ENCODE measurements at places on chromosomes 16 and 17.

GRCh38 chr16:66972983-66973382 is 11.9 kb downstream of the CES3 start:
- DNase-seq: no peak

DNA sequence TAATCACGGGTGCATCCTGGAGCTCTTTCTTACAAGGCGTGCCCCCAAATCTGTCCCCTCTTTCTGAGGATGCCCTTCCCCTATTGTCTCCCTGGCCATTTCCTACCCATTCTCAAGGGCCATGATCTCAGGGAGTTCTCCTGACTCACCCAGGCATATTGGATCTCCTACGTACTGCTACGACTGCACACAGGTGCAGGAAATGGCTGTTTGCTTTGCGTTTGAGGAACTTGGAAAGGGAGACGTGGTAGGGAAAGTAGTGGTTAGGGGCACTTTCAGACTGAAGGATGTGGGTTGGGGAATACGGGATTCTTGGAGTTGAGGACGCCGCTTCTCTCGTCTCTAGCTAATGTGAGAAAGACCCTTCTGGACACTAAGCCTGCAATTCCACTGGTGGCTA is 18.7 kb upstream of the MEOX1 start:
- DNase-seq: no peak

- DNase-seq: no peak
Measured at GRCh38 chr17:66833201-66833600, 1.7 kb upstream of the CACNG5 start.

GRCh38 chr17:57755480-57756070 is 10.5 kb upstream of the CCDC182 start:
- no peak for DNase-seq

- DNase-seq: no peak
Measured at GRCh38 chr17:51132964-51133319, 12.3 kb upstream of the SPAG9 start.

- peak; percentile 62 for DNase-seq
Measured at GRCh38 chr16:2919511-2920255, 8.0 kb downstream of the FLYWCH1 start.

GRCh38 chr17:48555258-48556228 is 10.6 kb upstream of the HOXB2 start:
- DNase-seq: no peak

- no peak for DNase-seq
Measured at GRCh38 chr16:17229766-17230165, 241.0 kb downstream of the XYLT1 start.

DNA sequence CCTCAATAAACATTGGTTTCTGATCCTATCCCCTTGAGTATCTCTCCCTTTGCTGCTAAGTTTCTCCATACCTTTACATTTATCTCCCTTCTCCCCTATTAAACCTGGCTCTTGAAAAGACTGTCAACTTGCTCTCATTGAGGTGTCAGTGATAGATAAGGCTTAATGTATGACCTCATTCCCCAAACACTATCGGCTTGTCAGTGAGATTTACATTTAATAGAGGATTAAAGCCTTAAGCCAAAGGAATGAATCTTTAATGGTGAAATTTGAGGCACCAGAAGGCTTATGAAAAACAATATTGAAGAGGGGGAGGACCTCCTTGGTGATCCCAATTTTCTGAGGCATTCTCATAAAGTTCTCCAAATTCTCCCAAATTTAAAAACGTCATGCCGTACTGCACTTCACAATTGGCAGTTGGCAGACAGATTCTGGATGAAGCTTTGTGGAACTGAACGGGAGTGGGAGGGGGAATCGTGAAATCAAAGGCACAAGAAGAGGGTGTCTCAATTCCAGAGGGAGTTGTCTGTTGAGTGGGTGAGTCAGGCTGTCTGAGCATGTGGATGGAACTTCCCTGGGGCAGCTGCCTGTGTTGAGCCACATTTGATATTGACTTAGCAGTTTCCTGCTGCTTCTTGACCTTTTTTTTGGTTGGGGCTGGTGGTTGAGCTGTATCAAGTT is 478.8 kb downstream of the NPIPA7 start:
- no peak for DNase-seq

DNA sequence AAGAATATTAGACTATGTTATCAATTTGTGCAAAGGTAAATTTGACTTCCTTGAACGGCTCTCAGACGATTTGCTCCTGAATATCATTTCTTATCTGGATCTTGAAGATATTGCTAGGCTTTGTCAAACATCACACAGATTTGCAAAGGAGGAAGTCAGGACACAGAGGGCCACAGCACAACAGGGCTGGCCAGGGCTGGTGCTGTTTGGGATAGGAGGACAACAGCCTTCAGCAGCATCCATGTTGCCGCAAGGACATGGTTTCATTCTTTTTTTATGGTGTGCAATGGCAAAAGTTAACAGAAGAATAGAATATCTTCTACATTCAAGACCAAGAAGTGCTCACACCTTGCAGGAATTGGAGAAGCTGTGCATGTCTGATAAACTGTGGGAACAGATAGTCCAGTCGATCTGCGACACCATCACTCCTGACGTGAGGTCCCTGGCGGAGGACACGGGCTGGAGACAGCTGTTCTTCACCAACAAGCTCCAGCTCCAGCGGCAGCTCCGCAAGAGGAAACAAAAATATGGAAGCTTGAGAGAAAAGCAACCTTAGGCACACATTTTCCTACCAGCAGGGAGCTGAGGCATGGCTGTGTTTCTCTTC is 59.8 kb downstream of the KPNA2 start:
- DNase-seq: no peak

DNA sequence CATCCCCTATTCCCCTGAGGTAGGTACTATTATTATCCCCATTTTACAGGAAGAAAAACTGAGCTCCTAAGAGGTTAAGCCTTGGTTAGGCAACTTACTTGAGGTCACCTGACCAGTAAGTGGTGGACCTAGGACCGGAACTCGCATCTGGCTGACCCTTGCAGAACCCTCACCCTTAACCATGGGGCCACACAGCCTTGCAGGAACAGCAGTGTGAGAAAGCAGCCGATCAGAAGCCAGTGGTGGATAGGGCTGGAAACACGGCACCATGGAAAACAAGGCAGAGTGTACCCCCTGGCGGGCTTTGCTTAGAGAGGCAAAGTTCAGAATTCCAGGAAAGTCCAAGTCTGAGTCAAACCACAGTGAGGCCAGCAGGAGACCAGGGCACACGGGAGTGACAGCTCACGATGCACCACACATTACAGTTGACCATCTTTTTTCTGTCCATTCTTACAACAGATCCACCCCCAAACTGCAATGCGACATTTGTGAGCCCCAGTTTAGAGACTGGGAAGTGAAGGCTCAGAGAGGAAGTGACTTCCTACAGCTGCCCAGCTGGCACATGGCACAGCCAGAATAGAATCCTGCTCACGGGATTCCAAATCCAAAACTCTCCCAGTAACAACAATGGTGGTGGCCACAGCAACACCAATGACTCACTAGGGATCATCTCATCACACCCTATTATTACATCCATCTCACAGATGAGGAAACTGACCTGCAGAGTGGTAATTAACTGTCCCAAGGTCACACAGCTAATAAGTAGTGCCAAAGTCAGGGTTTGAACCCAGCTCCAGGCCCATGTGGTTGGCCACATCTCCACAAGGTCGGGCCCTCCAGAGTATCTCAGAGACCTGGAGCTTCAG is 20.3 kb downstream of the KIFC3 start:
- no peak for DNase-seq

GRCh38 chr17:49946208-49946607 is 22.8 kb upstream of the DLX4 start:
- DNase-seq: no peak

GRCh38 chr16:591892-592517 is 2.1 kb downstream of the RAB40C start:
- DNase-seq: no peak

- DNase-seq: no peak
Measured at GRCh38 chr17:47192554-47192953, 3.5 kb upstream of the CDC27 start.

GRCh38 chr16:2250652-2251295 is 613 bp downstream of the ECI1 start:
- DNase-seq: peak; percentile 16

GRCh38 chr16:80300876-80301275 is 239.9 kb upstream of the DYNLRB2 start:
- DNase-seq: no peak

DNA sequence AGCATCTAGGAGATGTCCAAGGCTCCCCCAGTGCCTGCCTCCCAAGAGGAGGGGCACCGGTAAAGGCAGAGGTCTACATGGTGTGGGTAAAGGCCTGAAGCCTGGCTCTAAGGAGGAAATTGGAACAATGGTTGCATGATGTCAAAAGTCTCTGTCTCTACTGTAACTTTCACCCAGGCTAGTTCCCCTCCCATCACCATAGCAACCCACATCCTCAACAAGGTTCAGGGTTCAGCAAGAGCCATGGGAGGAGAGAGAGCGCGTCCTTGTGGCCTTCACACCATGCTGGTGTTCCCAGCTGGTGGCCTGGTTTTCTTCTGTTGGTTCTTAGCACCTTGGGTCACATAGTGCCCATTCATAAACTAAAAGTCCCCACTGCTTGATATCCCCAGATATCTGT is 196.7 kb upstream of the CDH5 start:
- no peak for DNase-seq

- DNase-seq: no peak
Measured at GRCh38 chr17:50550661-50551432, 3.9 kb downstream of the SPATA20 start.

- no peak for DNase-seq
Measured at GRCh38 chr16:85239871-85240270, 127.6 kb upstream of the CIBAR2 start.

GRCh38 chr16:5031601-5032000 is 2.1 kb downstream of the NAGPA start:
- no peak for DNase-seq

- DNase-seq: no peak
Measured at GRCh38 chr16:81698310-81698641, 80.8 kb upstream of the PLCG2 start.

- no peak for DNase-seq
Measured at GRCh38 chr17:16878606-16879005, 93.3 kb downstream of the TNFRSF13B start.

DNA sequence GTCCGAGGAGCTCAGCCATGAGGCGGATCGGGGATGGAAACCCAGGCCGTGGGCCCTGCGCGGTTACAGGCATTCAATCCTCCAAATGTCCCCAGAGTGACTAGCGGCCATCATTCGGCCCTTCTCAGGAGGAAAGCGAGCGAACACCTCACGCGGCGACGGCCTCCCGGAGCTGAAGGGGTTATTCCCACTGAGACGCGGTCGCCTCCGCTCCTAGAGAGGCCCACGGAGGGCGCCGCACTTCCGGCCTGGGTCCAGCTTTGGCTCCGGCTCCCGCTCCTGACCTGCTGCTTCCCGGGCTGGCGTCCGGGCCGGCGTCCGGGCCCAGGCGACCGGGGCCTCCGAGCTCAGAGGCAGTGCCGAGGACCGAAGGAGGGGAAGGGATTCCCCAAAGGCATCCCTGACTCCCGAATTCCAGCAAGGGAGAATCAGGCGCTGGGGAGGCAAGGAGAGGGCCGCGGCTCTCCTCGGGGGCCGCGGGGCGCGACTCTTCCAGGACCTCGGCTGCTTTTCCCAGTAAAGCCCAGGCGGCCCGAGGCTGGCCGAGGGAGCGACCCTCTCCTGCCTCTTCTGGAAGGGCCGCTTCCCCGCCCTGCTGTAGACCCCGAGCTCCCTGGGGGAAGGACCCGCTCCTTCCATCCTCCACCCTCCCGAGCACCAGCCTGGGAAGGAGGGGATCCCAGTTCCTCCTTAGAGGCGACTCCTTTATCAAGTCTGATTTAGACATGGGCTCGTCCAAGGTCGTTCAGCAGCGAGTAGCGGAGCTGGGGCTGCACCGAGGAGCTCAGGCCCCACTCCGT is 18.6 kb upstream of the ZNF629 start:
- DNase-seq: peak; percentile 42

DNA sequence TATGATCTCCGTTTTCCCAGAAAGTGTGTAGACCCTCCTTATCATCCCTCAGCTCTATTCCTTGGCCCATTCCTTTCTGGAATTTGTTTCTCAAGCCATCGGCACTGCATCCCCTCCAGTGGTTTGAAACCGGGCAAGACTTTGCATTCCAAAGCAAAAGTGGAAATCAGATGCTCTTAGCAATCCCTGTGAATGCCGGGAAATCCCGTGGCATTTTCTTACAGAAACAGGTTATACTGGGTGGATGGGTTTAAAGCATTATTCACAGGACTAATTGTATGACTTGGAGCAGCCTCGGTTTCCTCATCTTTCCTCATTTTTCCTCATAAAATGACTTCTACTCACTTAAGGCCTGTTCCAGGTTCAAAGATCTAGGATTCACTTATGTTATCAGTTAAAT is 52.0 kb downstream of the MAP2K6 start:
- no peak for DNase-seq

- no peak for DNase-seq
Measured at GRCh38 chr16:30974348-30974747, 10.7 kb upstream of the HSD3B7 start.

GRCh38 chr17:3719265-3719664 is 4.4 kb upstream of the HASPIN start:
- DNase-seq: no peak

GRCh38 chr17:43936434-43936833 is 5.8 kb downstream of the PPY start:
- DNase-seq: no peak

GRCh38 chr16:1262846-1263221 is 7.0 kb downstream of the TPSD1 start:
- no peak for DNase-seq

- DNase-seq: no peak
Measured at GRCh38 chr17:17692353-17693252, 11.3 kb downstream of the RAI1 start.

DNA sequence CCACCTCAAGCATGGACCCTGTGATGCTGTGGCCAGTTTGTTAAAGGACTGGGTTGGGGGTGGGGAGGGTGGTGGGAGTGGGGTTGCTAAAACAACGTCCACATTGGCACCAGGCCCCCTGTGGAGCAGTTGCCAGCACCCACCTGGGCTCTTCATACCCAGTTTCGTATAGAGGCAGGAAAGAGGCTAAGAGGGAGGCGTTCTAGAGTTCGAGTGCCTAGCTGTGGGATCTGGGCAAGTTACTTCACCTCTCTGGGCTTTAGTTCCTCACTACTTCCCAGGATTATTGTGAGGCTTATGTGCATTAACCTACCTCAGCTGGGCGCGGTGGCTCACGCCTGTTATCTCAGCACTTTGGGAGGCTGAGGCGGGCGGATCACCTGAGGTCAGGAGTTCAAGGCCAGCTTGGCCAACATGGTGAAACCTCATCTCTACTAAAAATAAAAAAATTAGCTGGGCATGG is 1.4 kb downstream of the MFAP4 start:
- DNase-seq: no peak

- no peak for DNase-seq
Measured at GRCh38 chr17:73679476-73679875, 35.2 kb upstream of the SDK2 start.

DNA sequence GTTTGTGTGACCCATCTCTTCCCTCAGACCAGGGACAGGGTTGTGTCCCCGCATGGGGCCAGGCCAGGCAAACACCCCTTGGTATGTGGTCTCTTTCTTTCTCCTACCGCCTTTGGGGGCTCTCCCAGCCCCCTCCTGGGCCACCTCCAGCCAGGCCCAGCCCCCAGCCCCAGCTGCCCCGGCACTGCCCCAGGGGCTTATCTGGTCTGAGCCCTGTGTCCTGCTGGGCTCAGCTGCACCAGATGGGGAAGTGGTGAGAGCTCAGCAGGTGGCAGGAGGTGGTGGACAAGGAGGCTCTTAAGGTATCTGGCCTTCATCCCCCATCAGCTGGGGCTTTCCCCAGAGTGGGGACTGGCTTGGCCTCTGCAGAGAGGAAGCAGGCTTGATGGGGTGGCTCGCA is 8.7 kb downstream of the ADAM11 start:
- DNase-seq: no peak

GRCh38 chr17:30950669-30951399 is 20.0 kb upstream of the RNF135 start:
- no peak for DNase-seq
